ENCODE measurements at places on chromosomes 2 and 18. TPM values are rescaled to one million over a fixed set of nuclear protein-coding genes. Genes with fewer than 3 reads are reported as not detected.

DNA sequence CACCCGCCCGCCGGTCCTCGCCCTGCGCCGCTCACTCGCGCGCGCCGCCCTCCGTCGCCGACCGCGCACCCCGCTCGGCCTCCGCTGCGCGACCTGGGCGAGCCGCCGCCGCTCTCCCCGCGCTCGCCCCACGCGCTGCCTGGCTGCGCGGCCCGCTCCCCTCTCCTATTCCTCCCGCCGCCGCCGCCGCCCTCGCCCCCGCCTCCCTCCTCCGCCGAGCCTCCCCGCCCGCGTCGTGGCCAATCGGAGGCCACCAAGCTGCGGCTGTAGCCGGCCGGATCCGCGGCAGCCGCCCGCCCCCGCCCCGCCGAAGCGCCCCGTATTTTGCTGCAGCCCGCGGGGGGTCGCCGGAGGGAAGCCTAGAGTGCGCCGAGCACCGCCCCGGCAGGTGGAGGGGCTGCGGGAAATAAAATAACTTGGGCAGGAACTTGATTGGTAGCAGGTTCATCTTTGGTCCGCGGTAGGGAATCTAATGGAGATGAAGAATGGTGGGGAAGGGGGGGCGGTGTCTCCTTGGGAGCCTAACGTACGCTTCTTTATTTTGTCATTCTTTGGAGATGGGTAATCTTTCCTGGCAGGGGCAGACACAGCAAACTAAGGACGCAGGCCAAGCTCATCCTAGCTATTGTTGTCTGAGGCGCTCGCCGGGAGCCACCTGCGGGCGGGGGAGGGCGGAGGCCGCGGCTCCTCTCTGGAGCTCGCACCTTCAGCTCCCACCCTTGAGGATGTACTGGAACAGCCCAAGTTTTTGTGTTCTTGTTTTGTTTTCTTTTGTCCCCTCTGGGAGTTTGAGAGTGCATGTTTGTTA is 1.1 kb upstream of the CDH2 start:
- no peaks in the 10 kb centered on the region for H3K36me3 ChIP-seq
- no peak overlapping the region for H3K27ac ChIP-seq
- H3K4me3 ChIP-seq: no peak overlapping the region
- DNase-seq: no peak
- H3K4me1 ChIP-seq: no peaks in the 10 kb centered on the region

GRCh38 chr2:233100192-233100998 is 40.3 kb downstream of the INPP5D start:
- H3K36me3 ChIP-seq: no peaks in the 10 kb centered on the region
- no peak overlapping the region for H3K27ac ChIP-seq
- peak; percentile 29 for DNase-seq
- H3K4me3 ChIP-seq: no peak overlapping the region
- H3K4me1 ChIP-seq: peaks cover 5% of the 10 kb centered on the region

Gene UGT1A4
- total RNA-seq: not detected

Gene RGPD5
- 28.1 TPM for total RNA-seq
